OCI-LY7 (cell line): ENCODE measurements at places on chromosomes 1 and 21. TPM values are rescaled to one million over a fixed set of nuclear protein-coding genes. Genes with fewer than 3 reads are reported as not detected.

PSRC1 gene
- total RNA-seq = 40.7 and 43.7 TPM in 2 replicates

GRCh38 chr1:153774026-153774595, 1.1 kb upstream of the SLC27A3 start:
- no peak for DNase-seq

KCNC4 gene
- 17.8 and 18.5 TPM in 2 replicates for total RNA-seq

DNA sequence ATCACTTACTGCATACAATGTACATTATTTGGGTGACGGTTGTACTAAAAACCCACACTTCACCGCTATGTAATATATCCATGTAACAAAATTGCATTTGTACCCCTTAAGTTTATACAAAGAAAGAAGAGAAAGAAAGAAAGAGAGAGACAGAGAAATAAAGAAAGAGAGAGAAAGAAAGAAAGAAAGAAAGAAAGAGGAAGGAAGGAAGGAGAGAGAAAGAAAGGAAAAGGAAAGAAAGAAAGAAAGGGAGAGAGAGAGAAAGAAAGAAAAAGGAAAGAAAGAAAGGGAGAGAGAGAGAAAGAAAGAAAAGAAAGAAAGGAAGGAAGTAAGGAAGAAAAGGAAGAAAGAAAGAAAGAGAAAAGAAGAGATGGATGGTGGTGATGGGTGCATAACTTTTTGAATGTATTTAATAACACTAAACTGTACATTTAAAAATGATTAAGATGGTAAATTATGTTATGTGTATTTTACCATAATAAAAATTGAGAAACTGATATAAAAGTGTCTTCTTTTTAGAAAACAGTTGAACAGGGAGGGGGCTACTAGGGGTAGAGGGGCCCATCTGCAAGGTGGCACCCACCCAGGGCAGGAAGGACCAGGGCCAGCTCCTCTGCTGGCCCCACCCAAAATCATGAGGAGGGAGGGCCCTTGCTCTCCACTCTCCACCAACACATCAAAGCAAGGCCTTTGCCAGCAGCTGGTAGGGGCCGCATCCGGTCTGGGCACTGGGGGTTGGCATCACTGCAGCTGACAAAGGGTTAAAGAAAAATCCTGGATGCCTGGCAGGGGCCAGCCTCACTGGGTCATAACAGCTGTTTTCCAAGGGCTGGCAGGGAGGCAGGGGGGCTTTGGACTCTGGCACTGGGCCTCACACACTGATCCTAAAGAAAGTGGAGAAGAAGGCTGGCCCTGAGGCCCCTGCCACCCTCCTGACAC, 153.9 kb upstream of the EDN2 start:
- no peak for DNase-seq

CCDC17 gene
- total RNA-seq = 5.0 and 5.6 TPM in 2 replicates

DNA sequence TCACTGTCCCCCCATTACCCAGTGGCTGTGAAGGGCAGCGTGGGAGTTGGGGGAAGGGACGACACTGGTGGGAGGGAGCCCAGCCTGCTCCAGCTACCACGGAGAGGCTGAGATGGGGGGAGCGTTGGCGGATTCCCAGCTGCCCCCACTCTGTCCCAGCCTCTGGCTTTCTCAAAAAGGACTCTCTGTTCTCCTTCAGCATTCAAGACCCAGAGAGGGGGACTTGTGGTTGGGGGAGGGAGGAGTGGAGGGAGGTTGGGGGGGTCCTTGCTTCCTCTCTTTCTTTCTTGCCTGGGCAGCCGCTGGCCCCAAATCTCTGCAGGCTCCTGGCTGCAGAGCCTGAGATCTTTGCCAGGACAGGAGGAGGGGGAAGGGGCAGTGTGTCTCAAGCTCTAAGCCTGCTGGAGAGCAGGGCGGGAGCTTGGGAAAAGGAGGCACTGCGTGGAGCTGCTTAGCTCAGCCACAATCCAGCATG, 2.2 kb downstream of the ATP1A2 start:
- no peak for DNase-seq

GRCh38 chr1:210434223-210434622, 105.5 kb downstream of the HHAT start:
- no peak for DNase-seq

ADGRB2 gene
- total RNA-seq = 11.4 and 11.5 TPM in 2 replicates

RSPH1 gene
- 2.5 and 3.5 TPM in 2 replicates for total RNA-seq

DNA sequence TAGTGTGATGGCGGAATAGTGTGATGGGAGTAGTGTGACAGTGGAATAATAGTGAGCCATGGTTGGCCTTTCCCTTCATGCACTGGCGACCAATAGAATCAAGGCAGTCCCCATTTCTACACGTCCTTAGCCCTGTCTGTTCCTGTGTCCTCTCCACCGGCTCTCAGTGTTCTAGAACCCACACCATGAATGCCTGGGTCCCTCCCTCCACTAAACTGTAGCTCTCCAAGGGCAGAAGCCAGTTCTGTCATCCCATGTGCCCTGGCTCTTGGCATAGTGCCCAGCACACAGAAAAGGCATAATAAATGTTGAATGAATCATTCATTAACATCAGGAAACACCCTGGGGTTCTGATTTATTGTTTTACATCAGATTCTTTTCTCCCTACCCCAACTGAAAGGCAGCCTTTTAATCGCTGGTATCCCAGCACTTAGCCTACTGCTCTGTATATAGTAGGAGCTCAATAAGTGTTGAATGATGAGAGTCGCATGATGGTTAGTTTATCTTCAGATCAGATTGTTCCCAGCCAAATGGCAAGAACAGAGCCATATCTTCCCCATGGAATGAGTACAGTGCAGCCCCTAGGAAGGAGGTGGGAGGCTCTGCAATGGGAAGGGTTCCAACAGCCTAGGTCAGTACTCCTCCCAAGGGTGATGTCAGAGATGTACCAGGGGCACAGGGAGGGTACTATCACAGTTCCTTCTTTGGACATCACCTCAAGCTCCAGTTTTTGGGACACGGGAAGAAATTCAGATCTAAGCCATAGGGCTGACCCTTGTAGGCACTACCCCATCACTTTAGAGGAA, 325.7 kb downstream of the HHAT start:
- DNase-seq = no peak

DNA sequence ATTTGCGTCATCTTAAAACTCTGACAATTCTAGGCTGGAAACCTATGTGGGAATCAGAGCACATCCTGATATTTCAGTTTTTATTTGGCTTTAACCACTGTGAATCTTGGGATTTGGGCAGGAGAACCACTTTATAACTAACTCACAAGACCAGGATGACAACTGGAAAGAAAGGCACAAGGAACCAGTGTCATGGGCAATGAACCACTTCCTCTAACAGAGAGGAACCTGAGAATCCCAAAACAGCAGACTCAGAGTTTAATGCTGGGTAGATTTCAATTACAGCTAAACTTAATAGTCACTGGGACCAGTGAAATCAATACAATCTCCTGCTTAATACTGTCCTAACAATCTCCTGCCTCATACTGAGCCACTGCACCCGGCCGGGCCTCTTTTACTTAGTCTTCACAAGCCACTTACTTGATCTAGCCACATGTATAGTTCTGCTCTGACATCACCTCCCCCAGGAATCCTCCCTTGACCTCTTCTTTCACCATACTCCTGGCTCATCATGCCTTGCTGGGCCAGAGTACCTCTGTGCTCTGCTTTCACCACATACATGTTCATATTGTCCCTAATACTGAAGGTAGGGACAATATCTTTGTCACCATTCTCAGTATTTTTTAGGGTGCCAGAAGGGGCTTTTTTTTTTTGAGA, 20.2 kb upstream of the SLFNL1 start:
- no peak for DNase-seq

DNA sequence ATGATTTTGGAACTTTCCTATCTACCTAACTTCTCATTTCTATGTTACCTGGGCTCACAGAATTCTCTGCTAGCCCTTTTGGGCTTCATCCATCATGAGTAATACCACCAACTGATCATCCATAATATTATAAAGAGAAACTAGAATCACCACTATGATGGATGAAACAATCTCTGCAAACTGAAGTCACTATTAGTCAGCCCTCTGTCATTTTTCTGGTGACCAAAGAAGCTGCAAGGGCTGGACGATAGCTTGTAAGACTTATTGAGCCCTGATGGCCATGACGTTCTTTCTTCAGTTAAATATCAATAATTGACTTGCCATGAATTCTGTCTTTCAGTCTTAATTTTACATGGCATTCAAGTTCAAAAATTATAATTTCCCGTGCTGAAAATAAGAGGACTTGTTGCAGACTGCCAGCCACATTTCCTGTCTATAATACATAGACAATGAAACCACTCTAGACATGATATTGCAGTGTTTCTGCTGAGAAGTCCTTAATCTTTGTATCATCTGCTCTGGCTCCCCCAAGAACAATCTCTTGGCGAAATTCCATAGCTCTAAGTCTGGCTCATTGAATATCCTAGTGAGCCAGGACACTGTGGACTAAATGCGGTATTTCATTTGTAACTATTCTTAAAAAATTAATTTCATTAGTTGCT, 655.0 kb upstream of the CAMK1G start:
- no peak for DNase-seq

DNA sequence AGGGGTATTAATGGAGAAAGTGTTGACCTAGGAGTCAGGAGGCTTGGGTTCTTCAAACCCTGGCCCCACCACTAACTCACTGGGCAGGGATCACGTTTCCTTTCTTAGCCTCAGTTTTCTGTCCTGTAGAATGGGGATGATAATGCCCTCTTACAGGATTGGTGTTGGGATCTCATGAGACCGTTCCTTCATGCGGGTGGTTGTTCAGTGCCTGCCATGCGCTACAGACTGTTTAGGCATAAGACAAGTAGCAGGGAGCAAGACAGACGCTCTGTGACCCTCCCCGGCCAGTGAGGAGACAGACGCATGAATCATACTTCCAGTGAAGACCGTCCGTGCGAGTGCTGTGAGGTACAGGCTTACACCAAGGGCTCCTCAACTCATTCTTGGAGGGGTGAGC, 81.7 kb downstream of the MAN1C1 start:
- DNase-seq = no peak

- DNase-seq = no peak
These were observed 100.3 kb downstream of the UCHL5 start for GRCh38 chr1:192958871-192959270.

GRCh38 chr1:37047542-37047941, 13.2 kb upstream of the GRIK3 start:
- DNase-seq = no peak
